Subcutaneous preadipocyte (primary cell): ENCODE measurements at places on chromosomes 12 and 14. TPM values are rescaled to one million over a fixed set of nuclear protein-coding genes. Genes with fewer than 3 reads are reported as not detected.

MTRFR gene
- total RNA-seq, result 4.8 and 7.2 TPM in 2 replicates

SERPINA10 gene
- total RNA-seq, result not detected in 2 replicates

KSR2 gene
- total RNA-seq, result under 0.01 TPM in 2 replicates

FAM90A1 gene
- total RNA-seq, result 0.20 TPM in 1 of 2 replicates, not detected in the other

SERPINA5 gene
- 0.37 TPM in 1 of 2 replicates, not detected in the other for total RNA-seq

MYL6 gene
- 682 and 1,116 TPM in 2 replicates for total RNA-seq

CLEC4A gene
- total RNA-seq, result 0.78 TPM in 1 of 2 replicates, not detected in the other

KRT72 gene
- not detected in 2 replicates for total RNA-seq

CFAP54 gene
- total RNA-seq, result 1.1 and 1.4 TPM in 2 replicates

SYT1 gene
- total RNA-seq, result under 0.01 and 1.4 TPM in 2 replicates

POTEG gene
- total RNA-seq, result not detected in 2 replicates

C12orf60 gene
- 1.2 and 2.2 TPM in 2 replicates for total RNA-seq

GDF3 gene
- total RNA-seq, result not detected in 2 replicates

GSC gene
- total RNA-seq, result 3.5 and 5.5 TPM in 2 replicates

ERBB3 gene
- under 0.01 TPM in 2 replicates for total RNA-seq

GLIPR1 gene
- 47.0 and 68.8 TPM in 2 replicates for total RNA-seq

C3AR1 gene
- under 0.01 and 0.20 TPM in 2 replicates for total RNA-seq

CLEC1A gene
- not detected in 2 replicates for total RNA-seq

RASAL1 gene
- not detected in 2 replicates for total RNA-seq

PLA2G1B gene
- total RNA-seq, result not detected in 2 replicates

RHOJ gene
- under 0.01 and 1.1 TPM in 2 replicates for total RNA-seq

DHRS7 gene
- total RNA-seq, result 42.4 and 61.7 TPM in 2 replicates

GRIN2B gene
- total RNA-seq, result not detected in 2 replicates

SDS gene
- total RNA-seq, result not detected in 2 replicates

P3H3 gene
- total RNA-seq, result 44.1 and 49.3 TPM in 2 replicates

NGDN gene
- total RNA-seq, result 30.5 and 32.8 TPM in 2 replicates

TTC5 gene
- 12.1 and 16.4 TPM in 2 replicates for total RNA-seq

LRCOL1 gene
- not detected in 2 replicates for total RNA-seq

DNAI7 gene
- total RNA-seq, result 0.37 TPM in 1 of 2 replicates, not detected in the other

INHBE gene
- not detected in 2 replicates for total RNA-seq

TMEM52B gene
- total RNA-seq, result under 0.01 TPM in 1 of 2 replicates, not detected in the other
